ENCODE measurements at places on chromosomes 7 and 10.
A peak's percentile ranks its signal among the peaks of the same experiment; 100 is the strongest.

GRCh38 chr7:50621206-50621605 is 56.0 kb upstream of the DDC start:
- DNase-seq: no peak

GRCh38 chr10:77636967-77637531 is 559 bp downstream of the KCNMA1 start:
- DNase-seq: no peak

- no peak for DNase-seq
Observed at GRCh38 chr10:43680035-43680434, 31.4 kb upstream of the ZNF32 start.

DNA sequence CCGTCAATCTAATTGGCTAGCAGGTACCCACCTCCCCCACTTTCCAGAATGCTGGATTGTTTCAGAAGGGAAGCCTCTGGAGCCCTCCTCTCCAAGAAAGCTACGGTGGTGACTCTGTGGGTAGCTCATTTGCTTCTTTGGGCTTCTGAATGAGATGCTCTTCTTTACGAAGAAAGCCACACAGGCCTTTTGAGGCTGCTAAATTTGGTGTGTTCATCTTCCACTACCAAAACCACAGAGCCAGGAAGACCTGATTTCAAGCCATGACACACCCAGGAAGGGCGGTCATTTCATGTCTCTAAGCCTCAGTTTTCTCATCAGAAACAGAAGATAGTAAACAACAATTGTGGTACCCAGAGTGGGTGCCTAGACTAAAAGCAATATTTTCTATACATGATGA is 901.2 kb downstream of the KCNMA1 start:
- no peak for DNase-seq

DNA sequence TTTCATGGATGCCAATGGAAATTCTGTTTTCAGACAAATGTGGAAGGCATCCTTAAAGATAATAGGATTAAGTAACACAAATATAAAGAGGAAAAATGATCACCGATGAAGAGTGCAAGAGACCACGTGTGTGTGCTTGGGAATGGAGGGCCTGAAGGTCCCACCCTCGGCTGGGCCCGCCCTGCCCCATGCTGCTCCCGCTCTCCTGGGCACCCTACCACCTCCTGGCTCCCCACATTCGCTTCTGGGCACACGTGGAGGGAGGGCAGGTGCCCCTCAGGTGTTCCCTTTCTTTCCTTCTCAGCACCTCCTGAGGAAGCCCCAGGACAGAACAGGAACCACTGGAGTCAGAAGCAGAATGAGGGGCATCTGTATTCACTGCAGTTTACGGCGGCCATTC is 367.6 kb downstream of the DNAJB6 start:
- no peak for DNase-seq

- no peak for DNase-seq
Observed at GRCh38 chr7:140649556-140650205, 9.1 kb upstream of the DENND2A start.

- no peak for DNase-seq
Observed at GRCh38 chr10:97539523-97540200, 32.9 kb upstream of the ANKRD2 start.

DNA sequence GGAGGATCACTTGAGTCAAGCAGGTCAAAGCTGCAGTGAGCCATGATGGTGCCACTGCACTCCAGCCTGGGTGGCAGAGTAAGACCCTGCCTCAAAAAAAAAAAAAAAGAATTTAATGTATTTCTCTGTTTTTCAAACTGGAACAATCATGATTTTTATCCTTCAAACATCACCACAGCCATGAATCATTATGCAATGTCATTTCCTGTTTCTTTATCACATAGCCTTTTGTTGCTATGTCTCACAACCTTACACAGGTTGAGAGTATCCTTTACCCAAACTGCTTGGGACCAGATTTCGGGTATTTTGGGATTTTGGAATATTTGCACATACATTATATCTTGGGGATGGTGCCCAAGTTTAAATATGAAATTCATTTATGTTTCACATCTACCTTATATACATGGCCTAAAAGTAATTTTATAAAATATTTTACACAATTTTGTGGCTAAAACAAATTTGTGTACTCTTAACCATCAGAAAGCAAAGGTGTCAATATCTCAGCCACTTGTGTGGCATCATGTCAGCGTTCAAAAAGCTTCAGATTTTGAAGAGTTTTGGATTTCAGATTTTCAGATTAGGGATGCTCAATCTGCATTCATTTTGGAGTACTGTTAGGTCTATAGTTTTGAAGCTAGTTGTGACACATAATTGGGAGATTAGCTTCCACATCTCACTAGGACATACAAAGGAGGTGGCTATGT is 8.2 kb downstream of the NT5C3A start:
- no peak for DNase-seq

GRCh38 chr7:152868122-152869040 is 108.8 kb downstream of the ACTR3B start:
- DNase-seq: no peak

DNA sequence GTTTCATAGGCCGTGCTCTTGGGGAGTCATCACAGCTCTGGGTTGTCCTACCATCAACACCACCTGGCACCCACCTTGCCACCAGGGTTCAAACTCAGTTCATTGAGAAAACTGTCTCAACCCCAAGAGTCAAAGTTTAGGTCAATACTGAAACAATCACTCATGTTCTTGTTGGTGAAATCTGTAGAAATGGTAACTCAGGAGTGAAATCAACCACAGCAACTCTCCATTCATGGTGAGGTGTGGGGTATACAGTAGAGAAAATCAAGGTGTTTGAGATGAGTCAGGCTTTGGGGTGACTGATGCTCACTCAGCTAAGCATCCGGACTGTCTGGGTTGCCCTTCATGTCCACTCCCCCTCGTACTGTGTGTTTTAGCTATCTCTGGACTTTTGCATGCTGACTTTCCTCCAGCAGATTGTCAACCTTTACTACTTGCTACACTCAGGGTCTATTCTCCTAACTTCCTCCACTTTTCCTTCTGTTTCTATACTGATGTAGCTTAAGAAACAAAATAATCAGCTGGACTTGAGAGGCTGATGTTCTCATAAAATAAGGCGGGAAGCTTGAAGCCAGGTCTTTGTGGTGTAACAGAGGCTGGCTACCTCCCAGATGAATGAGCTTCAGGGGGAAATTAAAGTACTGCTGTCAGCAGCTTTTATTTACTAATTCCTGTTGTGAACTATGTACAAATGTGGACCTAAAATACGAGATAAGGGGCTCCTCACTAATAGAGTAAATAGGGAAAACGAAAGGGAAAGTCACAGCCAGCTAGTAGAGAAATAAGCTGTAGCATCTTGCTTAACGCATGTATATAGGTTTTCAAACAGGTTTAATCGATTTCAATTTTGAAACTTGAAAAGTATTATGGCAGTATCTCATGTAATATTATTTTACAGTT is 173.6 kb upstream of the AKR1E2 start:
- DNase-seq: no peak

DNA sequence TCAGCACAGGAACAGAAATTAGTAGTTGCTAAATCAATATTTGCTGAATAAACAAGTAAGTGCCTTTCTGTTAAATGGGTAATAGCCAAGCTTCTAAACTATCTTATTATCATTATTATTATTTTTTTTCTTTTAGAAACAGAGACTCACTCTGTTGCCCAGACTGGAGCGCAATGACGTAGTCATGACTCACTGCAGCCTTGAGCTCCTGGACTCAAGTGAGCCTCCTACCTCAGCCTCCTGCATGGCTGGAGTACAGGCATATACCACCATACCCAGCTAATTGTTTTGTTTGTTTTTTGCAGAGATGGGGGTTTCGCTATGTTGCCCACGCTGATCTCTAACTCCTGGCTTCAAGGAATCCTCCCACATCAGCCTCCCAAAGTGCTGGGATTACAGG is 12.3 kb upstream of the ELN start:
- DNase-seq: no peak

DNA sequence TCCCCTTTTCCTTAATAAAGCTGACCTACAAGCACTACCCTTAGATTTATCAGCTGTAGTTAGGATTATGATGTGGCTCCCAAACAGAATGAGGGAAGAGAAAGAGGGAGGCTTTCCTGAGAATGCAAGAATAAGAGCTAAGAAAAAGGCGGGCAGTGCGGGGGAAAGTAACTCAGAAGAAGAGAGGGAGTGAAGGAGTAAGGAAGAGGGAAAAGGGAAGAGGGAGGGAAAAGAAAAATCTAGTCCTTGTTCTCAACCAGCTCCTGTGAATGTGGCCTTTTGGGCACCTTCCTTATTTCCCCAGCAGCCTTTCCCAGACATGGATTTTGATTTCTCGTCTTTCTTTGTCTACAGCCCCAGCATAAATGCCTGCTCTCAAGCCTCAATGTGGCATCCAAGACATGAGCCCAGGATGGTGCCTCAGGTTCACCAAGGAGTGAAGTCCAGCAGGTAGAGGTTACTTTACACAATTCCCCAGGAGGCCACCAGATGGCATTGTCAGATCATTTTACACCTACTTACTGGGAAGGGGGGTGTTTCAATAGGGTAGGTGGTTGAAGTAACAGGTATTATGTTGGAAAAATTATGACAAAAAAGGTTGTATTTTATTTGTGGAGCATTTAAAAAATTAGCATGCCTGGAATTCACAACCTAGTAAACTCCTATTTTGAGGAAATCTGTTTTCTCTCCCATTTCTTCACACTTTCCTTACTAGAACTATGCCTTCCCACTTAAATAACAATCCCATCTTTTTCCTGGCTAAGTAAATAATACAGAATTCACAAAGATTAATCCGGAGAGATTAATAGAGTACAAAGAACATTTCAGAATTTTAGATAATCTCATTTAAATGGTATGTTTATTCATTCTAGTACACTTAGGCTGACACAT is 106.5 kb downstream of the HTR7 start:
- peak; percentile 27 for DNase-seq

DNA sequence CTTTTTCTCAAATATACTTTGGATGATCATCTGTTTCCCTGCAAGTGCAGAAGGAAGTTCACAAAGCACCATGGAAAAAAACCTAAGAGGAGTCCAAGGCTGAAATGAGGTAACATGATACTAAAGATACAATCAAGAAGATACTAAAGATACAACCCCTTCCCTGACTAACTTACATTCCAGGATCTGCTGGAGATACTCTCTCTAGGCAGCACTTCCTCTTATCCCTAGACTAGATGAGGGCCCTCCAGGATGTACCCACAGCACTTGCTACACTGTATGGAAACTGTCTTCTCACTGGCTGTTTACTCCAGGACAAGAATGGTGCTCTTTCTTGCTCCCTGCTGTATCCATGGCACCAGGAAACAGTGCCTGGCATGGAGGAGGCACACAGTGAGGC is 116.4 kb upstream of the NFE2L3 start:
- DNase-seq: no peak

- DNase-seq: no peak
Observed at GRCh38 chr10:51358227-51358626, 283.9 kb downstream of the PRKG1 start.

- no peak for DNase-seq
Observed at GRCh38 chr7:67463316-67463715, 466.7 kb downstream of the TYW1 start.

DNA sequence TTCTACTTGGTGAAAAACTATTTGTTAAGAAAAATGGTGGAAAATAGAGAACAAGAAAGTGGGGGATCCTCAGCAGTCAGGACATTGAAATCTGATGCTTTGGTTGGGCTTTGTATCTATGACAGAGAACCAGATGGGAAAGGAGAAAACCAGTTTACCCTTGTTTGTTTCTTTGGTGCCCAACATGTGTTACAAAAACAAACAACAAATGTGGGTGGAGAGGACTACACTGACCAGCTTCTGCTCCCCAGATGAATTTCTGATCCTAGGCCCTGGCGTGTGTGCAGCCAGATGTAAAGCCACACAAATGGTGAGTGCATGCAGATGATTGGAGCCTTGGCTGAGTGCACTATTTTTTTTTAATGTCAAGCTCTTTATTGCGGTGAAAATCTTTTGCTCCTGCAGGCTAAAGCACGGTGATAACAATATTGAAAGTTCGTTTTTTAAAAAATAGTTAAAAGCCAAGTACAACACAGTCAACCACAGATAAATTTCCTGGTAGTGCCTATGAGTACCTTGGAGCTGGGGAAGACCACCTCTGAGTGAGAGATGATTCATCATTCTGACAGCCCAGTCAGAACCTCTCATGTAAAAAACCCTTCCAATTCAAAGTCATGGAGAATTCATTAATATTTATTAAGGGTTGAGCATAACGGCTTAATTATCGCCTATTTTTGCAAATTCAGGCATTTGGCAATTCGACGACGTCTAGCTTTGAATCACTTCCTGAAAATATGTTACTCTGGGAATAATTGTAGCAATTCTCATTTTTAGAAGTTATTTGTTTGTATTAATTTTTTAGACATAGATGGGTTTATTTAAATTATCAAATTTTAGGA is 163.7 kb downstream of the AGMO start:
- no peak for DNase-seq

DNA sequence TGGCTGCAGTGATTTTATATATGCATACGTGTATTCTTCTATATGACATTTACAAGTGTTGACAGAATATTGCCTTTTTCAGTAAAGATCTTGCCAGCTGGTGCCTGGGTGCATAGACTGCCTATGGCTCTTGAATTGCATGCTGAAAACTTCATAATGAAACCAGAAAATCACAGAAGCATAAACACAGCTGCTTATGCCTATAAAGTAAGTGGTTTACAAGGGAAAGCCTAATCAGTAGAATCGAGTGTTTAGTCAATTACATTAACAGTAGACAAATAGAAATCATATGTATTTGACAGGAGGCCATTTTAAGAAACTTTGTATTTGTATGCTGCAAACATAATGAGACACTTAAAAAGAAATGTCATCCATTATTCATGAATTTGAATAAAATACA is 82.5 kb downstream of the TMEM168 start:
- DNase-seq: no peak

DNA sequence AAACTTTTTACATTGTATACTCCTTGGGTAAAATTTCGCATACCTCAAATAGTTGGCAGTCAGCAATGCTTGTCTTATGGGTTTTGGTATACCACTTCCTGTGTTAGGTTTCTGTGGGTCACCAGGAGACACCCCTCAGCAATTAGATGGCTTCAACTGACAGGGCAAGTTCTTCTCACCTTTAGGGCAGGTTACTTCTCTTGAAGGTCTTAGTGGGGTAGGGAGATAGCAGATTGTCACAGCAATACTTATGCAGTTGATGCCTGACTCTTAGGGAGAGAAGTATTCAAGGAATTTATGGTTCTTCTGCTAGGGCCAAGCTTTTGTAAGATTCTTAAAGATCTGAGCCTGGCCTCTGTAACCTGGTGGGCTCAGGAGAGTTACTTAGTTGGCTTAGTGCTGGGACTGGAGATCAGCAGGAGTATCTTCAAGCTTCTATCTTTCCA is 42.9 kb downstream of the MKLN1 start:
- DNase-seq: no peak

GRCh38 chr7:106570948-106571418 is 90.0 kb downstream of the CCDC71L start:
- DNase-seq: no peak

DNA sequence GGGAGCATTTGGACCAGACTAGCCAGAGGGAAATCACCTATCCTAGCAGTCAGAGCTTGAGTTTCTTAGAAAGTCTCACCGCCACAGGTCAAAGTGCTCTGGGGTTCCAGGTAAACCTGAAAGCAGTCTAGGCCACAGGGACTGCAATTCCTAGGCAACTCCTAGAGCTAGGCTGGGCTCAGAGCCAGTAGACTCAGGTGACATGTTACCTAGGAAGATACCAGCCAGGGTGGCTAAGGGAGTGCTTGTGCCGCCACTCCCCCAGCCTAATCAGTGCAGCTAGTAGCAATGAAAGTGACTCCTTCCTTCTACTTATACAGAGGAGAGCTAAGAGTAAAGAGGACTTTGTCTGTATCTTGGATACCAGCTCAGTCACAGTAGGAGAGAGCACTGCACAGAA is 348.7 kb upstream of the HPS1 start:
- no peak for DNase-seq

- DNase-seq: no peak
Observed at GRCh38 chr7:123635551-123636359, 19.9 kb upstream of the LMOD2 start.

Data from activated T-cell treated with anti-CD3 and anti-CD28 coated beads, Interleukin-2, amount 50 U/mL, for 1 hour (primary cell).